Thyroid gland (tissue), 4 donors: ENCODE measurements at places on chromosomes 3 and 15.
A peak's percentile ranks its signal among the peaks of the same experiment; 100 is the strongest.

GRCh38 chr3:190522621-190523222 is 8.8 kb downstream of the IL1RAP start:
- H3K27ac ChIP-seq: no peak overlapping the region
- H3K4me3 ChIP-seq: no peak overlapping the region
- no peaks in the 10 kb centered on the region for H3K27me3 ChIP-seq
- H3K4me1 ChIP-seq: peaks cover 4% of the 10 kb centered on the region
- no peaks in the 10 kb centered on the region for H3K36me3 ChIP-seq

DNA sequence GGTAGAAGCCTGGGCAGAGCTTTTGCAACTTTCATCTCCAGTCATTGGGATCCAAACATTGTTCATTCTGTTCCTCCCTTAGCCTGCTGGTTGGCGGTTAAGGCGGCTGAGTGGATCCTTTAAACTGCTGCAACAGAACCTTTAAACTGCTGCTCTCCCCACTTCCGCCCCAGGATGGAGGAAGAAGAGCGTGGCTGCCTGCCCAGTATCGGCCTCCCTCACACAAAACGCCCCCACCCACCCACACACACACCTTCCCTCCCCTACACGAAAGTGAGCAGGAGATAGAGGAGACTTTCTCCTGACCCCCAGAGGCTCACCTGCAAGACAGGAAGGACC is 460 bp upstream of the ZMAT3 start:
- peak; percentile 13 for DNase-seq
- no peaks in the 10 kb centered on the region for H3K27me3 ChIP-seq
- no peaks in the 10 kb centered on the region for H3K36me3 ChIP-seq

GRCh38 chr3:61657689-61658088 is 96.3 kb downstream of the PTPRG start:
- H3K4me1 ChIP-seq: no peaks in the 10 kb centered on the region
- H3K27ac ChIP-seq: no peak overlapping the region
- no peaks in the 10 kb centered on the region for H3K27me3 ChIP-seq
- no peak overlapping the region for H3K4me3 ChIP-seq
- no peak for DNase-seq

DNA sequence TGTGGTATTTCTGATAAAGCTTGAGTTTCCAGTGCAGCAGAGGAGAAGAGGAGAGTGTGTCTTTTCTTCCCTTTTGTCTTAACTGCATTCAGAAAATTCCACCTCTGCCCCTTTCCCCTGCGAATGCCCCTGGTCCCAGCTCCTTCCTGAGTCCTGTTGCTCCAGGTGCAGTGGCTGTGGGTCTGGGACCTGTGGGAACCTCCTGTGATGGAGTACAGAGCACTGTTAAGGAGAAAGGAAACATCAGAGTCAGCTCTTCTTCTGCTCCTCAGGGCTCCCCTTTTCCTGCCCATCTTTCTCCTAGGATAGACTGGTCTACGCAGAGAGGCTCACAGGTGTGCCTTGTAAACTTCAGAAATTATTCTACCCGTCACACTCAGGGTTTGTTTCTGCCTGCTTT is 165.8 kb upstream of the ROPN1 start:
- H3K4me3 ChIP-seq: no peak overlapping the region
- no peak overlapping the region for H3K27ac ChIP-seq
- no peaks in the 10 kb centered on the region for H3K4me1 ChIP-seq
- no peaks in the 10 kb centered on the region for H3K36me3 ChIP-seq
- H3K27me3 ChIP-seq: no peaks in the 10 kb centered on the region
- DNase-seq: no peak

DNA sequence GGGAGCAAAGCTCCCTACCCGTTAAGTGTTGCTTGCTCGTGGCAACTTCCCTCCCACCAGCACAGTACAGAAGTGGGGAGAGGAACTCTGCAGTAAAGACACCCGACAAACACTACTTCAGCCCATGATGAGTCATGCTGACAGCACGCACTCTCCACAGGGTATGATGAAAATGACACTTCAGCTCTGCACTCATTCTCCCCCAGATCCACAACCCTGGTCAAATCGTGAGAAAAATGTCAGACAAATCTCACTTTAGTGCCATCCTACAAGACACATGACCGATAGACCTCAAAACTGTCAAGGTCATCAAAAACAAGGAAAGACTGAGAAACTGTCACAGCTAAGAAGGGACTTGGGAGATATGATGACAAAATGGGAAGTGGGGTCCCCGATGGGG is 278.9 kb downstream of the OCA2 start:
- no peaks in the 10 kb centered on the region for H3K4me1 ChIP-seq
- H3K4me3 ChIP-seq: no peak overlapping the region
- no peaks in the 10 kb centered on the region for H3K36me3 ChIP-seq
- DNase-seq: no peak
- no peak overlapping the region for H3K27ac ChIP-seq

DNA sequence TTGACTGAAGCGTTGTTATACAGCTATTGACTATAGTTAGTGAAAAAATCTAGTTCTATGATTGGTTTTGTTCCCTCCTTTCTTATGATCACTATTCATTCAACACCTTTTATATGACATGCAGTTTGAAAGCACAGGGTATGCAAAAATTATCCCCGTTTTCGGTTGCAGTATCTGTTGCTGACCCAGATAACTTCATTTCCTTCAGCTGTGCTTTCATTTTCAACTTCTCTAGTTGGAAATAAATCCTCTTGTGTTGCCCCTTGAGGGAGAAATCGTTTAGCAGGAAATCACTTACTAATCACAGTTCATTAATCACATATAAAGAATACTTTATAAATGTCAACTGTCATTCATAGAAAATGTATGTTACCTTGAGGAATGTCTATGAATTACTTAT is 55.1 kb downstream of the MBNL1 start:
- no peaks in the 10 kb centered on the region for H3K27me3 ChIP-seq
- DNase-seq: no peak
- no peak overlapping the region for H3K4me3 ChIP-seq
- H3K4me1 ChIP-seq: peaks cover 5% of the 10 kb centered on the region
